ENCODE measurements at places on chromosomes 7 and 10. TPM values are rescaled to one million over a fixed set of nuclear protein-coding genes. Genes with fewer than 3 reads are reported as not detected.

Gene LRRD1
- 0.65 TPM for total RNA-seq

Gene SFTPA1
- total RNA-seq, result not detected

Gene KLF14
- total RNA-seq, result 0.13 TPM

Gene IGF2BP3
- 0.26 TPM for total RNA-seq

Gene IDI1
- total RNA-seq, result 68.9 TPM

Gene CLDN4
- total RNA-seq, result 0.52 TPM

Gene MRLN
- total RNA-seq, result not detected

Gene TPK1
- total RNA-seq, result 11.6 TPM

Gene SLC13A4
- 0.76 TPM for total RNA-seq

Gene ZCCHC24
- total RNA-seq, result 50.7 TPM

Gene RTKN2
- 2.1 TPM for total RNA-seq

Gene PRR15
- not detected for total RNA-seq

Gene ZNF117
- total RNA-seq, result 12.9 TPM

Gene STAM
- 52.5 TPM for total RNA-seq

Gene GPER1
- total RNA-seq, result 18.0 TPM

Gene CTTNBP2
- total RNA-seq, result 0.65 TPM

Gene CUZD1
- 0.91 TPM for total RNA-seq

Gene GLUD1
- total RNA-seq, result 180 TPM

Gene ANKRD2
- total RNA-seq, result 1.0 TPM

Gene PKD2L1
- not detected for total RNA-seq

Data from articular chondrocyte of knee joint (primary cell).